ENCODE measurements at places on chromosomes 7 and 10.

- DNase-seq, result peak; percentile 47
Measured at GRCh38 chr10:35650894-35651293, 8.8 kb upstream of the FZD8 start.

- DNase-seq, result no peak
Measured at GRCh38 chr7:38585572-38586354, 45.4 kb downstream of the AMPH start.

GRCh38 chr7:28588602-28589001, 176.3 kb downstream of the CREB5 start:
- no peak for DNase-seq

DNA sequence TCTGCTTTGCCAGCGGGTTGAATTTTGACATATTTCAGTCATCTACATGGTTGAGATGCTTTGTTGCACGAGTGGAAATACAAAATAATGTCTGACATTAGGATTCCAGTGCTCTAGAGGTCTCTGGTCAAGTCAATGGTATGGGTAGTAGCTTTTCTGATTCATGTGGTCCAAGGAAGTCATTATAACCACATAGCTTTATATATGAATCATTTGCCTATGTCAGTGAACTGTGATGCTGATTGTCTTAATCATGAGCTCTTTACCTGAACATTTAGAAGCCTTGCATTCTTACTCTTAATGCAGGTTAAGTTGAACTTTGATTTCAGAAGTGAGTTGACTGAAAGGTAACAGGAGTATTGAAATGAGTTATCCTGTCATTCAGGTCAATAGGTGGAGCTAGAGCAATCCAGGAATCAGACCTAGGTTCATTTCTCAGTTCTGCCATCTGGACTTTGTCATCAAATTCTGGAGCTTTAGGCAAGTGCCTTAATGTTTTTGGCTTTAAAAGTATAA, 3.3 kb downstream of the MAPK8 start:
- no peak for DNase-seq

GRCh38 chr7:19522486-19522885, 186.4 kb downstream of the POLR1F start:
- DNase-seq, result no peak

GRCh38 chr10:48633381-48634197, 28.7 kb upstream of the ARHGAP22 start:
- no peak for DNase-seq
